Left ventricle myocardium superior (tissue), 1 donor: ENCODE measurements at places on chromosomes 6 and 20. TPM values are rescaled to one million over a fixed set of nuclear protein-coding genes. Genes with fewer than 3 reads are reported as not detected.

Gene GUCA1A
- total RNA-seq, result not detected

Gene GPSM3
- total RNA-seq, result 5.9 TPM

Gene TRIM10
- not detected for total RNA-seq

Gene SLC32A1
- not detected for total RNA-seq
